ENCODE measurements at places on chromosomes 3 and 15.

GRCh38 chr3:142723665-142723967, 218 bp upstream of the TRPC1 start:
- no peak for DNase-seq

DNA sequence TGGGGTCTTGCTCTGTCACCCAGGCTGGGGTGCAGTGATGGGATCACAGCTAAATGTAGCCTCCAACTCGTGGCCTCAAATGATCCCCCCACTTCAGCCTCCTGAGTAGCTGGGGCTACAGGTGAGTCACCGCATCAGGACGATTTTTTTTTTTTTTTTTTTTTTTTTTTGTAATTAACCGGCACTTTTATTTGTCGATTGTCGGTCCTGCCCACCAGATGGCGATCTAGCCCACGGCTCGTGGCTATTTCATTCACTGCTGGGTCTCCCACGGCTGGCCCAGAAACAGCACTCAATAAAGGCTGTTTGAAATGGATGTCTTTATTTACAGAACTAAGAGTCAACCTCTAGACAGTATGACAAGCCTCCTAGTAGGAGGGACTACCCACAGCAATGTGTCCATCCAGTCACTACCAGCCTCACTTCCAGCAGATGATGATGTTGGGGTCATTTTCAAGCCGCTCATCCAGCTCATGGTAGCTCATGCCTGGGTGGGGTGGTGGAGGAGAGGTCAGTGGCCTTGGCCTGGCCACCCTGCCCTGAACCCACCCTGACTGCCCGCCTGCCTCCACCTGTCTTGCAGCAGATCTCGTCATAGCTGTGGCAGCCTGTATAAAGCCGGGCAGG, 1.8 kb upstream of the ZMYND10 start:
- DNase-seq = no peak

DNA sequence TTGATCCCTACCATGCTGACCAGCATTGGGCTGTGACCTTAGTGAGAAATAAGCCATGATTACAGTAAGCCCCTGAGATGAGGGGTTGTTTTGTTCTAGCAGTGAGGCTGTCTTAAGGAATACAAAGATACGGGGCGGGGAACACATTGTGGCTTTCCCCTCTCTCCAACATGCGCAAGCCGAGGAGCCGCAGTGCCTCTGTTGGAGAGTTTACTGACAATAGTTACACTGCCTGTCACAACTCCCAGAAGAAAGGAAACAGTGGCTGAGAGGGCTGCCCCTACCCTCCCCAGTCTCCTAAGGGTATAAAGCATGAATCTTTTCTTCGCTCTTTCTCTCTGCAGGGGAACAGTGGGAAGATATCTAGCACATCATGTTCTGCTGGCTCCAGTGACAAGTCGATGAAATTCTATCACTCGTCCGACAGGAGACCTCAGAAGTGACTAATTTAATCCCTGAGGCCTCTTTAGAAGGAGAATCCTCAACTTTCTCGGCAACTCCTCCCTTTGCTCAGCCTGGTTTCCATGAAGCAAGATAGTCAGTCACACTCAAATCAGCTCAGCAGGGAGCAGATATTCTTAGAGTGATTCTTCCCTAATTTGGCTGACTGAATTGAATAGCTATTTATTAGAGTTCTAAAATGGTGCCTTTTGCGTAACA, 409.0 kb upstream of the PROK2 start:
- DNase-seq = no peak

DNA sequence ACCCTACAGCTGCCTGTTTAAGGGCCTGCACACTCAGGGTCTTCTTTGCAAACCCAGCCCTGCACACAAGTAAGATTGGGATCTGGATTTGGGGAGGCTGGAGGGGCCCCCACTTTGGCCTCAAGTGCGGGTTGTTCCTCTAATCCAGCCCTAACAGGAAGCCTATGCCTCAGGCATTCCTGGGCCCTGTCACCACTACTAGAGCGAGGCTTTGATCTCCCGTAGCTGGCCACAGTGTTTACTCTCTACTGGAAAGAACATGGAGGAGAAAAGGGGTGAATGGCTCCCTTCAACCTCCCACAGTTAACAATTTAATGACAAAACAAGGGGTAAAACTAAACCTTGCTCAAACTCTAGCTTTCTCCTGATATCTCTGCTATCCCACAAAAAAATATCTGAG, 48.4 kb downstream of the DZIP1L start:
- no peak for DNase-seq

DNA sequence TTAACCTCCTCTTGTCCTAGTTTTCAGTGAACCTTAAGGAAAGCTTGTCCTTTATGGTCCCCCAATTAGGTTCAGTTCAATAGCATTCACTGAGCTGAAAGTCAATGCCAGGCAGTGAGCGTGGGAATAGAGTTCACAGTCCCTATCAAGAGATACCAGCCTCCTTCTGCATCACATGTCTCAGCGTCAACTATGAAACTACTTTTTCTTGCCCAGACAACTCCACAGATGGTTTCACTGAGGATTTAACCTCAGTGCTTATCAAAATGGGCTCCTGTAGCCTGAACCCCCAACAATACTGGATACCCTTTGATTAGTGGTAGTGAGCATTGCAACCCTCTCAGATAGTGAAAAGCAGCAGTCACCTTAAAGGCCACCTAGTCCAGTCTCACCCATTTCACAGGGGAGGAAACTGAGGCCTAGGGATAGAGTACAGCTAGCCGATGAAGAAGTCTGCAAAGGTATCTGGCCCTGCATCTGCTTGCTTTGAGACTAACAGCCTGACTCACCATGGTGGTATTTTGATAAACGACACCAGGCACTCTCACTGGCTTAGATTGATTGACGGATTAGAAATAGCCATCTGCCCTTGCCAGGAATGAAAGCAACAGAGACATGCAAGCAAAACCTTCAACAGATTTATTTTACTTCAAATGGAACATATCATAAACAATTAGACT, 1.6 kb upstream of the UBA3 start:
- no peak for DNase-seq

- DNase-seq = no peak
Observed at GRCh38 chr15:31344823-31345605, 18.4 kb downstream of the KLF13 start.

GRCh38 chr3:8554696-8555095, 53.1 kb downstream of the LMCD1 start:
- no peak for DNase-seq

GRCh38 chr3:194287977-194288706, 63.0 kb downstream of the CPN2 start:
- DNase-seq = no peak

DNA sequence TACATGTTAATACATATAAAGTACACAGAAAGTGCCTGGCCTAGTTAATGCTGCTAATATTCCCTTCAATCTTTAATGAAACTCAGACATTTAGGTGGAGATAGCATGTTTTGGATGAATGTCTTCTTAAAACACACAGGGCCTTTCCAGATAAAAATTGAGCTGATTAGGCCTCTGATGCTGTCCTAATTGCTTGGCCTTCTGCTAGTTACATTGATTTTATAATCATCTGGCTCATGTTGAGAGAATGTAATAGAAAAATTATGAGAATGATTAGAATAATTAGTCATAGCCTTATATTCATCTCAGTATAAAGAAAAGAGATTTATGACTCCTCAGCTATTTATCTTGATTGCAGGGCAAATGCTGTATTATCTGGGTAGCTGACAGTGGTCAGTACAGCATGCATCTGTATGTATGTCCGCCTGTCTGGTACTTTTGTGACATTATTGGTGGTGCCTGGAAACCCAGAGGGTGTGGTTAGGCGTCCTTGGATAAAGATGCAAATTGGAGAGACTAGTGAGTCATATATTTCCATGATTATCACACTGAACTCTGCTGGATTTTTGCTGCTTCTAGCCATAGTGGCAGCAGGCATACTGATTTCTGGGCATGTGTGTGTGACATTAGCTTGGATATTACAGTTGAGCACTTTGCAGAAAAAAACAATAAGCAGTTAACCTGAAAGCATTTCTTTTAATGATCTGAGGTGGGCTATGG, 120.8 kb downstream of the FEZF2 start:
- DNase-seq = no peak

DNA sequence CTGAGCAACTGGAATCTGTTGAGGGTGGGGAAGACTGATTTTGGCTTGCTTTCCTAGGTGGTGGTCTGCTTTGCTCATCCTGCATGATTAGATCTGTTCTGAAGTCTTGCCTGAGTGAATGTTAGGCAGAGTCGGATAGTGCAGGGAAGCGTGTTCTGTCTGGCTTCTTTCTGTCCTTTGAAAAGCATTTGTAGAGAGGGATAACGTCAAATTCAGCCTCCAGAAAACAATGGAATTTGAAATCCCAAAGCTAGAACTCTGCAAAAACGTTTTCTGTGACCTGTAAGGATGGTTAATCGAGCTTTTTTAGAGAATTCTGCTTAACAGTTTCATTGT, 1.4 kb downstream of the GLCE start:
- DNase-seq = no peak

- DNase-seq = no peak
Observed at GRCh38 chr15:73746883-73747282, 6.3 kb downstream of the INSYN1 start.

DNA sequence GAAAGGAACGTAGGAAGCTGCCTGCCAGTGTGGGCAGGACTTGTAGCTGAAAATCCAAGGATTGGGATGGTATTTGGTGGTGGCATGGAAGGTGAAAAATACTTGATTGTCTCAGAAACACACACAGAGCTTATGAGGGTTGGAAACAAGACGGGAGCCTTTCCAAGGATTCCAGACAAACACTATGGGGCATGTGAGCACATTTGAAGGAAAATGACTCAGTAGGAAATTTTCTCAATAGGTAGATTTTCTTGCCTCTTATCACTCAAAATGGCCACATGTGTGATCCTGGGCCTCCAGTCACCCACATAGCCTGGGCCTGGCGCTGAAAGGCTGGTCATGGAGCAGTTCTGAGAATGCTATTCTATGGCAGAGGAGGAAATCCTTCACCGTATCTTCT, 47.4 kb downstream of the CCNL1 start:
- DNase-seq = no peak

DNA sequence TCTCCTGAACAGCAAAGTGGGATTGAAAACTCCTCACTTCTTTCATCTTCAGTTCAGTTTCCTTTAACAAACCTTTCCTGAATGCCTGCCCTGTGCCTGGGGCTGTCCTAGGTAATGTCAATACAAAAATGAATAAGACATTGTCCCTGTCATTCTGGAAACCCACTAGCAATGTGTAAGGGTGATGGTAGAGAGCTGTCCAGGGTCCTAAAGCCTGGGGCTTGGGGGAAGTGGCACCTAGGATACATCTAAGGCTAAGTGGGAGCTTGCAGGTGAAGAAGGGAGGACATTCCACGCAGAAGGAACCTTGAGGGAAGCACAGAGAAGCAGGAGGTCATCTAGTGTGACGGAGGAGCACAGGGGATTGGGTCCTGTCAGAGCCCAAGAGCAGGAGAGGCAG, 212.7 kb upstream of the PPP2R3A start:
- DNase-seq = no peak

DNA sequence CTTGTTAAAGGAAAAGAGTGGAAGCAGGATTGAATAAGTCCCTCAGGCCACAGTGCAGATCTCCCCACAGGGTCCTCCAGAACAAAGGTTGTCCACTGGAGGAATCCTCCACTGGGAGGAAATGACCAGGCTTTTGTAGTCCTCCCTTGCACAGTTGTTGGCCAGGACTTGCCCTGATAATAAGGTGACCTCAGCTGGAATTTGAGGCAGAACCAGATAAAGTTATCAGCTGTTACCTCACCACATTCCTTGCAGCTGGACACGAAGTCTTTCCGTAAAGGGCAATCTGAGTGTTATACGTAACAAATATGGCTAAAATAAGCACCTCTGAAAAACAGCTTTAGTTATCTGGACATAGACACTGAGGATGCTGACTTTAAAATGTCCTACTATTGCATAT, 83.5 kb upstream of the NAALADL2 start:
- DNase-seq = no peak

DNA sequence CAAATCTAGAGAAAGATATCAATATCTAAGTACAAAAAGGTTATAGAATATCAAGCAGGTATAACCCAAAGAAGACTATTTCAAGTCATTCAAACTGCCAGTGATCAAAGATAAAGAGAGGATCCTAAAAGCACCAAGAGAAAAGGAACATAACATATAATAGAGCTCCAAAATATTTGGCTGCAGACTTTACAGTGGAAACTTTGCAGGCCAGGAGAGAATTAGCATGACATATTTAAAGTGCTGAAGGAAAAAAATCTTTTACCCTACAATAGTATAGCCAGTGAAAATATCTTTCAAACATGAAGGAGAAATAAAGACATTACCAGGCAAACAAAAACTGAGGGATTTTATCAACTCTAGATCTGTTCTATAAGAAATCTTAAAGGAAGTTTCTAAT, 254.3 kb upstream of the ARHGEF26 start:
- no peak for DNase-seq

- DNase-seq = no peak
Observed at GRCh38 chr3:24149032-24149431, 203.9 kb downstream of the NR1D2 start.

DNA sequence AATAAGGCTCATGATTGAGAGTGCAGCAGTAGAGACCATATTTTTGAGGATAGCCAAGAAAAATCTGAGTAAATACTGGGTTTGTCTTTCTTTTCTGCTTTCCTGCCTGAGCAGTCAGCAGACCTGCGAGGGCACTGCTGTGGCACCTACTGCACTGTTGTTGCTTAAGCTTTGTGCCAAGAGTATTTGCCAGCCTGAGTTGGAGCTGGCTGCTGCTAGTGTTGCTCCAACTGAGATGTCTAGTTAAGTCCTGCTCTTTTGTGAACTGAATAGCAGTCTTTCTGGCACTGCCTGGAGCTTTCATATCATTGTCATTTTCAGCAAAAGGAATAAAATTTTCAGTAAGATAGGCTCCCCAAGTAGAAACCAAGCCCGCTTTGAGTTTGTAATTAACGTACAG, 214.5 kb upstream of the P2RY1 start:
- DNase-seq = no peak

DNA sequence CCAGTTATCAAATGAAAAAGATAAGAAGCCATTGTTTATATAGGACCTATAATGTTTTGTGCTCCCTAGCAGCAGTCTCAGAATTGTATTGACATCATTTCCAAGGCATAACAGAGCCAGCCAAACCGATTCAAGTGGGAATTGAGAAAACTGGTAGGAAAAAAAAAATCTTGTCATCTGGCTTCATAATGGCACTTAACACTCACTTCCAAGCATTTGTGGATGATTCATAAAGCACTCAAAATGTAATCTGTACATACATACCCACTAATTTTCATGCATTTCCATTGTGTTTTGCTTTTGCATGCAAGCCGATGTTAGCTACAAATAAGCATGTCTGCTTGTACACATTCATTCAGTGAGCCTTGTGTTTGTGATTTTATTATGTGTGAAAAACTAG, 18.6 kb upstream of the TRPC1 start:
- DNase-seq = no peak

DNA sequence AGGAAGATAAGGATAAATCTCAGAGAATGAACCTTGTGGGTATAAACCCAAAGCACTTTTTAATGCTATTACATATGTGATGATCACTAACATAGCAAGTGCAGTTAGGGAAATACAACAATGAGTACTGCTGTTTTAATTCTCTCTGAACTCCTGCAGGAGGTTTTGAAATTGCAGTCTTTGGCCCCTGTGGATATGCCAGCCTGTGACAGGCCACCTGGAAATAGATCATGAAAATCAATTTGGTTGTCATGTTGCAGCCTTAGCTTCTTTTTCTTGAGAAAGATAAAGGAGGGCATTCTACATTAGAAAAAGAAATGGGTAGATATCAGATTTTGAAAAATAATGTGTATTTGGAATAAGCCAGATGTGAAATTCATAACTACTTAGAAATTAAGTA, 103.6 kb downstream of the RSRC1 start:
- DNase-seq = no peak

Data from fibroblast of skin of left biceps (primary cell).